M059J (cell line): ENCODE measurements at places on chromosomes 6 and 20. TPM values are rescaled to one million over a fixed set of nuclear protein-coding genes. Genes with fewer than 3 reads are reported as not detected.

DNA sequence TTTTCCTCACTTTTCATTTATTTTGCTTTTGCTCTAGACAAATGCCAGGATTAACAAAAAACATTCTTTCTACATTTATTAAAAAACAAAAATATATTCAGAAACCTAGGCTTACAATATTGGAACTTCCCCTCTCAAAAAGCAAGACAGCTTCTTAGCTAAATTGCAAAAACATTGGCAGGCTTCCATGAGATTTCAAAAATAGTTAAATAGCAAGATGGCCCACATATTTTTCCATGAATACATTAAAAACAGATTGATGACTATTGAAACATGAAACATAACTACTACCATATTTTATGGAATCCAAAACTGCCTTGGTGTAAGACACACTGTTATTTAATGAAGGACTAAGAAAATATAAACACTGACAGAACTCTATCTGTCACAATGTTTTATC lies 92.0 kb downstream of the LY86 start:
- DNase-seq, result no peak

AVP gene
- not detected in 2 replicates for total RNA-seq

GRCh38 chr6:115854866-115855665 lies 205.6 kb downstream of the FRK start:
- no peak for DNase-seq

GRCh38 chr6:68256391-68256790 lies 378.7 kb upstream of the ADGRB3 start:
- DNase-seq, result no peak

DNA sequence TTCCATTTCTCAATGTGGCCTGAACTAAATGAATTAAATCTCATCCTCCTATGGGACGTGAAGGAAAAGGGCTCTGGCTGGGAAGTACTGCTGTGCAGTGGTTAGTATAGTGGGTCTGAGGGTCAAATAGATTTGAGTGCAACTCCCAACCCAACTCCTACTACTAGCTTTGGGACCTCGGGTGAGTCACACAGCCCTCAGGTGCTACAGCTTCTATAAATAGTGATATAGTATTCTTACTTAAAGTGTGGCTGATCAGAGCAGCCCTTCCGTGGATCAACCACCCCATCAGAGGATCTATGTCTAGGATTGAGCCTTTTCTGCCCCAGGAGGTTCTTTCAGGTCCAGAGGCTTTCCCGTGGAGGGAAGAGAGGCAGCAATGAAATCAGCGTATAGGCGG lies 904 bp upstream of the UST start:
- peak; percentile 49 for DNase-seq

- peak; percentile 17 for DNase-seq
These were observed 2.2 kb downstream of the INSM1 start for GRCh38 chr20:20370094-20370575.

SOX18 gene
- total RNA-seq, result not detected in 2 replicates

DNA sequence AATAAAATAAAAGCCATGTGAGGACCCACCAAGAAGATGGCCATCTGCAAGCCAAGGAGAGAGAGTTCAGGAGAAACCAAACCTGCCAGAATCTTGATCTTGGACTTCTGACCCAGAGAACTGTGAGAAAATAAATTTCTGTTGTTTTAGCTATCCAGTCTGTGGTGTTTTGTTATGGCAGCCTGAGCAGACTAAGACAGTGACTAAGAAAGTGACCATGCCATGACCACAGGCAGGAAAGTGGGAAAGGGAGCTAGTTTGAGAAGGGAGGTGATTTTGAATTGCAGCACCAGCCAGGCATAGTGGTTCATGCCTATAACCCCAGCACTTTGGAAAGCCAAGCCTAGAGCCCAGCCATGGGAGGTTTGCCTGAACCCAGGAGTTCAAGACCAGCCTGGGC lies 21.9 kb upstream of the C6orf62 start:
- DNase-seq, result peak; percentile 89

- DNase-seq, result no peak
These were observed 40.3 kb upstream of the ARMC2 start for GRCh38 chr6:108807928-108808327.
